ENCODE measurements at places on chromosomes 12 and 14.

GRCh38 chr14:87196436-87196835, 796.5 kb downstream of the GALC start:
- no peak for DNase-seq

DNA sequence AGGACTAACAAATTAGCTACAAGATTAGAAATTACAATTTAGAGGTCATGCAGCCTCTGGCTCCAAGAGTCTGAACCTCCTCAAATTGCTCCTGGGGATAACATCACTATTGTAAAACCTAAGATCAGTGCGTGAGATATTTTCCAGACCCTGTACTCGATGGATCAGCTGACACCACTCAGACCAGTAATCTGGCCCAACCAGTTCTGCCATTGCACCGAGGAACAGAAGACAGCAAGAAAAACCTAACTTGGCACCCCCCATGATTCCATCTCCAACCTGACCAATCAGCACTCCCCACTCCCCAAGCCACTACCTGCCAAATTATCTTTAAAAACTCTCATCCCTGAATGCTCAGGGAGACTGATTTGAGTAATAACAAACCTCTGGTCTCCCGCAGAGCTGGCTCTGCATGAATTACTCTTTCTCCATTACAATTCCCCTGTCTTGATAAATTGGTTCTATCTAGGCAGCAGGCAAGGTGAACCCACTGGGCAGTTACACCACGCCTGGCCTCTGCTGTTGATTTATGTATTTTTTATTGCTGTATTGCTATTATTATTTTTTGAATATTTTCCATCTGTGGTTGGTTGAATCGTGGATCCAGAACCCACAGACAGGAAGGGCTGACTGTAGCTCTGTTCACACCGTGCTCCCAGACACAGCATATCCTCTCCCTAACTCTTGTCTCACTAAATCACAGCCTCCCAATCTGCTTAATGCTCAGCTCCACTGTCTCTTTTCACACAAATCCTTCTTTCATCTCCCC, 9.2 kb downstream of the HEBP1 start:
- no peak for DNase-seq

DNA sequence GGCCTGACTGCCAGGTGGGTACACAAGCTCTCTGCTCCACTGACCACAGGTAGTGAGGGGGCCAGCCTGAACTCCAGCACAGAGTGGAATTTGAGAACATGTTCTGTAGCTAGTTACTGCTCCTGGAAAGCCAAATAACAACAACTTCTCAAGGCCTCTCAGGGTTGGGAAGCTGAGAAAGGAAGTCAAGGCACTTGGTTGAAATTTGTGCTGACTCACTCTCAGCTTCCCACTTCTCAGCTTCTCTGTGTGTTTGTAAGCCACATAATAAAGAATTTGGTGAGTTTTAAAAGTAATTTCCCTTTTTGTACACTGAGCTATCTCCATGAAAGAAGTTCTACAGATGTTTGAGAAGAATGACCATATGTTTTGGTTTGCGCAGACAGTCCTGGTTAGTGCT, 234.9 kb downstream of the KTN1 start:
- no peak for DNase-seq

DNA sequence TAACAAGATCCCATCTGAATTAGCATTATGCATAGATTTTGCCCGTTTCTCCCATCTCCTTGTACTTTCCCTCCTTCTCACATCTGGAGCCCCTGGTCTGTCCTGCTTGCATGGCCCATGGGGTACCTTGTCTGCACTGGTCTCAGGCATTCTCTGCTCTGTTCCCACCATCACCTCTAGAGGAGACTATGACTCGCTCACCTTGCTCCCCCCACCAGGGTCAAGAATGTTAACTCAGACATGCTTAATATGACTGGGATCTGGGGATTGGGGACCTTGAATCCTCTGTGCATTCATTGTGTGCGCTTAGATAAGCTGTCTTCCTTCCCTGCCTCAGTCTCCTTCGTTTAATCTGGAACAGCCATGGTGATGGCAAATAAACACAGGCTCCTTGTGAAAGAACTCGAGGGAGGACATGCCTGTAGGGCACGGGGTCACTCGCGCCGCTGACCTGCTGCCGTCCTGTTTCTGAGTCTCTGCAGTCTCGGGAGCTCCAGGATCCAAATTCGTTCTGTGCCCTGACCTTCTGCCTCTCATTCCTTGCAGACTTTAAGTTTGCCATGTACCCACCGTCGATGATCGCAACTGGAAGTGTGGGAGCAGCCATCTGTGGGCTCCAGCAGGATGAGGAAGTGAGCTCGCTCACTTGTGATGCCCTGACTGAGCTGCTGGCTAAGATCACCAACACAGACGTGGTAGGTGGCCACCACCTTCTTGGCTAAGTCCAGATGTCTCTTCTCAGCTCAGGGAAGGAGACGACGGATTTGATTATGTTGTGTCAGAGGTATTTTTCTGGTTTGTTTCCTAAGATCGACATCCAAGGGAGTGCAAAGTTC, 15.0 kb downstream of the CCND2 start:
- DNase-seq, result no peak

GRCh38 chr12:103929046-103929783, 995 bp upstream of the HSP90B1 start:
- DNase-seq, result peak; percentile 93

- DNase-seq, result no peak
These were observed 44.3 kb upstream of the PSMA6 start for GRCh38 chr14:35247777-35248475.

- DNase-seq, result no peak
These were observed 174.8 kb downstream of the EFCAB11 start for GRCh38 chr14:89779707-89780106.

DNA sequence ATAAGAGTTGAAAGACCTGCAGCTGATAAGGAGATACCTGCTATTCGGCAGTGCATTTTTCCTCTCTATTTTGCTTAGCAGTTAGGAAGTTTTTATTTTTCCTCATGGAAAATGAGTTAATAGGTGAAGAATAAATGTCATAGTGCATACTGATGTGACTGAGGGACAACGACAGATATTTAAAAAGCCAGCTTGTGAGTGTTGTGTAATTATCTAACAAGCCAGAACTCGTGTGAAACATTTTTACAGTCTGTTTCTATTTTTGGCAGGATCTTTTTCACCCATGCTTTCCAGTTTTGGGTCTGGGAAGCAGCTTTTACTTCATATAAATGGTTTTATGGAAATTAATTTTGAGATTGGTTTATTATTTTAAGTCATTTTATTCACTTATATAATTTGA, 2.9 kb downstream of the FBXO34 start:
- DNase-seq, result no peak

DNA sequence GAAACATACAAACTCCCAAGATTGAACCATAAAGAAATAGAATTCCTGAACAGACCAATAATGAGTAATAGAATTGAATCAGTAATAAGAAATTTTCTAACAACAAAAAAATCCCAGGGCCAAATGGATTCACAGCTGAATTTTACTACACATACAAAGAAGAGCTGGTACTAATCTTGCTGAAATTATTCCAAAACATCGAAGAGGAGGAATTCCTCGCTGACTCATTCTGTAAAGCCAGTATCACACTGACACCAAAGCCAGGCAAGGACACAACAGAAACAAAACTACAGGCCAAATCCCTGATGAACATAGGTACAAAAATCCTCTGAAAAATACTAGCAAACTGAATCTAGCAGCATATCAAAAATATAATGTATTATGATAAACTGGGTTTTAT, 367.8 kb upstream of the CLEC14A start:
- DNase-seq, result no peak

GRCh38 chr12:124327362-124328043, 32.6 kb downstream of the RFLNA start:
- no peak for DNase-seq

- peak; percentile 83 for DNase-seq
These were observed 400 bp downstream of the CHST11 start for GRCh38 chr12:104456950-104457745.

- no peak for DNase-seq
These were observed 196.4 kb downstream of the TMTC3 start for GRCh38 chr12:88338486-88338885.

- DNase-seq, result no peak
These were observed 157.4 kb upstream of the PRMT8 start for GRCh38 chr12:3333583-3333982.

GRCh38 chr12:19095331-19095730, 34.2 kb upstream of the PLEKHA5 start:
- DNase-seq, result no peak

- DNase-seq, result no peak
These were observed 5.5 kb downstream of the ERP29 start for GRCh38 chr12:112018571-112019237.

- peak; percentile 29 for DNase-seq
These were observed 1.1 kb downstream of the CCDC184 start for GRCh38 chr12:48184549-48184922.

DNA sequence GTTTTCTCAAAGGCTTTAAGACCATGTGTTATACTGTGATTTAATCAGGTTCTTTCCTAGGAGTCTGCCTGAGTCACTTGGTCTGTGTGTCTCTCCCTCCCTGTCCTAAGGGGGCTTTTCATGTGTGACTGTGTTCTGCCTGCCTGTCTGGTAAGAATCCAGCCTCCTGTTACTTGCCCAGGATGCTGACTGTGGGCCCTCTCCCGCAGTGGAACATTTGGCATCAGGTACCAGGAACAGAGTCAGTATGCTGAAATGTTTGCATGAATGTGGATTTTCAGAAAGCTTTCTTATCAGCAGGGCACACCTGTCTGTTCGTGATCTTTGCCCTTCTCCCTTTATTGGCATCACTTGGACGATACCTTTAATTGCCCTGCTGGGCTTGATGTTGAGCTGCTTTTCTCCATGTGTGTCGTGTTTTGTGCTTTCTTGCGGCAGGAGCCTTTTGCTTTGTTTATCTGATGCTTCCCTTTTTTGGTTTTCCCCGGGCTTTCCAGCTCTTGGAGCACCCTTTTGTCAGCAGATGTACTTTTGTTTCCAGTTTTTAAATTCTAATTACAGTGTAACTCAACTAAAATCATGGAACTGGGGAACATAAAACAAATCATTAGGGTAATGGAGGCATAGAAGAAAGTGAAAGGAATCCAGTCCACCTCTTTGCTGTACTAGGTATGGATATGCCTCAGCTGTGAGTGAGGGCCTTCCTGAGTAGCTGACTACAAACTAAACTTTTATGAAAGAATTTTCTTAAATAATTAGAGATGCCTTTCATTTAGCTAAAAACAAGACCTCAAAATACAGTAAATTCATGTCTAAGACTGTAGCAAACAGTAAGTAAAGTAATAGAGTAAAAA, 72.5 kb downstream of the TRAF3 start:
- DNase-seq, result no peak

- DNase-seq, result peak; percentile 88
These were observed 54.6 kb downstream of the NCOR2 start for GRCh38 chr12:124512667-124513296.

GRCh38 chr12:24379861-24380521, 430.5 kb upstream of the SOX5 start:
- no peak for DNase-seq

DNA sequence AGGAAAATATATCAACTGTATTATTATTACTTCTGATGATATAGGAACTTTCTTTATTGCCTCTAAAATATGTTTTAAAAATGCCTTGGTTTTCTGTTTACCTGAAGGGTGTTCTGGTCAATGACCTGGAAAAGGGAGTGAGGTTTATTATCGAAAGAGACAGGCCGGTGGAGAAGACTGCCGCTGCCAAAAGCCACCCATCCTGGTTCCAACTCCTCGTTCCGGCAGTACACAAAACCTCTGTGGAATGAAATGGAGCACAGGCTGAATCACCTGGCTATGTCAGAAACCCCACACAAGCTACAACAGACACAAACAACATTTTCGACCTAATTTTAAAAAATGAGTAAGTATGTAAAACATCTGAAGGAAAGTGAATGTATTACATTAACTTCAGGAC, 73.6 kb downstream of the HECTD4 start:
- no peak for DNase-seq

DNA sequence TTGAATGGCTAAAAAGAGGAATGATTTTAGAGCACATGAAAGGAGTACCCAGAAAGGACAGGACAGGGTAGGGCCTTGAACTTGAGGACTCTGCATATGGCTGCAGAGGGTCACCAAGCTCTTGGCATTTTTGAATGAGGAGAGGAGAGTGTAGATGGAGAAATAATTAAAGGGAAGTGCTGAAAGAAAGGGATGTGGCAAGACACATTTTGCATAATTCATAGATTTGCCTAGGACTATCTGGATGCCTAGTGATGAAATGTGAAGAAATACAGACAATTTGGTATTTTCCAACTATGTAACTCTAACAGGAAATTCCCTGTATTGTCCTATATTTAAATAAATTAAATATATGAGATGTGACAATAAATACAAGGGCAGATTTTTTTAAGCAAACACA, 27.5 kb upstream of the MDM1 start:
- no peak for DNase-seq

DNA sequence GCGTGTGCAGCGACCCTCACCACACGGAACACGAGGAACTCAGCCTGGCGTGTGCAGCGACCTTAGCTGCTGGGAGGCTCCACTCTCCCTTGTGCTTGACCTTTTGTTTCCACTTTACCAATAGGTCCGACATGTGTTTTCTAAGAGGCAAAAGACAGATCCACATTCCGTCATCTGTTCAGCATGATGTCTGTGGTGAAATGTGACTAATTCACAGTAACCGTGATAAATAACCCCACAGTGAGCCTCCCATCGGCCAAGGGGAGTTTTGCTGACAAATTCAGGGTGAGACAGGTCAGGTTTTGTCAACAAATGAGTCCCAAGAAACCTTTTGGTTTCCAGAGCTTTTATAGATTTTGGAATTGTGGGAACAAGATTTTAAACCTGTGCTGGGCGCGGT, 55.9 kb downstream of the MOK start:
- DNase-seq, result no peak

DNA sequence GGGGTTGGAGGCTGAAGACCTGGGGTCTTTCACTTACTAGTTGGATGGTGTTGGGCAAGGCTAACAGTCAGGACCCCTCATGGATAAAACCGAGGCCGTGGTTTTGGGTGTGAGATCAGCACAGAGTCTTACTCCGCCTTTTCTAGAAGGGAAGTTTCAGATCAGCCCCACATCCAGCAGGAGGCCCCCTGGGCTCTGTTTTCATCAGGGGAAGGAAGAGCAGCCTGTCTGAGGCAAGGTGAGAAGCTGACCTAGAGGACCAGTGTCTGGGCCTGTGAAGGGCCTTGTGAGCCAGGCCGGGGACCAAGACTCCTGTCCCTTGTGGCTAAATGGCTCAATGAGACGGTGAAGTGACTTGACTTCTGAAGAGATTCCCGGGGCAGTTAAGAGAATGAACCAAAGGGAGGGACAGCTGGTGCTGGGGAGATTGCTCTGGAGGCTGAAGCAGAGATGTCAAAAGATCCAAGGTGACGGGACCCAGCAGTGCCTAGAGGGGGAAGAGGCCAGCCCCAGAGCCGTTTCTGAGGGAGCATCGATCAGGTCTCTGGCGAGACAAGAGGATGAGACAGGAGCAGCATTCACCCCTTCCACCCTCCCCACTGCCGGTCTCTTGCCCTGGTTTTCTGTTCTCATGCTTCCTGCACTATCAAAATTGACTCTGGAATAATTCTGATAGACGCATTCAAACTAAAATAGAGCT, 40.1 kb upstream of the TSPAN9 start:
- DNase-seq, result no peak
